ENCODE measurements at places on chromosomes 1 and 21.

GRCh38 chr1:93448983-93449804, 1.3 kb downstream of the FNBP1L start:
- DNase-seq, result peak; percentile 20

DNA sequence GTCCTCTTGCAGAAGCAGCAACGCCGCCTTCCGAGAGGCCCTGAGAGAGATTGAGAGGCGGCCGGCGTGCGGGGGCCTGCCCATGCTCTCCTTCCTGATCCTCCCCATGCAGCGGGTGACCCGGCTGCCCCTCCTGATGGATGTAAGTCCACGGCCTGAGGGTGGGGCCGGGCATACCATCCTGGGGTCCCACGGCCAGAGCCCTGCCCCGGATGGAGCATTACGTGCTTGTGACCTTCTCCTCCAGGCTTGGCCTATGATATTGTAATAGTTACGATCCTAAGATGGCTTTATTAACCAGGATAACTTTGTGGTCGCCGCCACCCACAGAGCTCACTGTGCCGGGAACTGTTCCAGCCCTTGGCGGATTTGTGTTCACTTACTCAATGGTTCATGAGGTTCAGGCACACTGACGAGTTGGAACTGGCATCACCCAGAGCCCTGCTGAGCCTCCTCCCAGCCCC, 18.9 kb downstream of the ARHGEF16 start:
- peak; percentile 86 for DNase-seq

DNA sequence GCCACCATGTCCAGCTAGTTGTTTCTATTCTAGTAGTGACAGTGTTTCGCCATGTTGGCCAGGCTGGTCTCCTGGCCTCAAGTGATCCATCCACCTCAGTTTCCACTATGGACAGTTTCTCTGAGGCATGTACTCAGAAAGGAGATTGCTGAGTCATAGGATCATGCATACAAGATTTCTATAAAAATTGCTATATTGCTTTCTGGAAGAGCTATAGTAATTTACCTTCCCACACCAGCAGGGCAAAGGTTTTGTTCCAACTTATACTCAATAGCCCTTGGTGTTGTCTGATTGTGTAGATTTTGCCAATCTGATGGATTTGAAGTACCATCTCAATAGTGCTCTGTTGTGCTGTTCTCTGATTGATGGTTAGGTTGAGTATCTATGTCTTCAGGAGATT, 15.6 kb upstream of the ATP1A1 start:
- DNase-seq, result no peak

DNA sequence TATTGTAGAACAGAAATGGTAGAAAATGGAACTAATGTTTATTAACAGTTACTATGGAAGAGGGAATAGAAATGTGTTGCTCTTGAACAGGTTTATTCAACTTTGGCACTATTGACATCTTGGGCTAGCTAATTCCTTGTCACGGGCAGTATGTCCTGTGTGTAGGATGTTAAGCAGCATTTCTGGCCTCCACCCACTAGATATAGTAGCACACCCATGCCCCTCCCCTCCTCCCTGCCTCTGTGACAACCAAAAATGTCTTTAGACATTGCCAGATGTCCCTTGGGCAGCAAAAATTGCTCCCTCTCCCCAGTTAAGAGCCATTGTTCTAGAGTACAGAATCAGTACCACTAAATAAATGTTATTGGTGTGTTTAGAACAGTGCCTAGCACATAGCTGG, 91.4 kb upstream of the TPTE start:
- DNase-seq, result no peak

- no peak for DNase-seq
Measured at GRCh38 chr1:167996266-167996665, 59.4 kb upstream of the MPC2 start.

DNA sequence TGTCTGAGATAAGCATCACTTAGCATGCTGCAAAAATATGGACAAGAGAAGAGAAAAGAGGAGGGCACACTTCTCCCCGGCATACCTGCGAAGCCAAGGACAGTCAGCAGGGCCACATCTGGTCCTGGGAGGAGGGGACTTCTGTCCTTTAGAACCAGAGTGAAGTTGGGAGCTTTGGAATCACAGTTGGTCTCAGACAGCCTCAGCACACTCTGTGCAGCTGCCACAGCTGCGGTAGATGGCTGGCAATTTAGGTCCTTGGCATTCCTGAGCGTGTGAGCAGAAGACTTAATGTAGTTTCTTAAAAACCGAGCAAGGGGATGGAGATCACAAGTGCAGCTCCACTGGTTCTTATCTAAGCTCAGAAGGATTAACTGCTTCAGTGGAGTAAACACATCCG, 32.3 kb downstream of the LRRC53 start:
- no peak for DNase-seq

GRCh38 chr1:234768569-234769283, 158.7 kb upstream of the IRF2BP2 start:
- DNase-seq, result no peak

- no peak for DNase-seq
Measured at GRCh38 chr1:23515905-23516304, 15.1 kb downstream of the E2F2 start.

DNA sequence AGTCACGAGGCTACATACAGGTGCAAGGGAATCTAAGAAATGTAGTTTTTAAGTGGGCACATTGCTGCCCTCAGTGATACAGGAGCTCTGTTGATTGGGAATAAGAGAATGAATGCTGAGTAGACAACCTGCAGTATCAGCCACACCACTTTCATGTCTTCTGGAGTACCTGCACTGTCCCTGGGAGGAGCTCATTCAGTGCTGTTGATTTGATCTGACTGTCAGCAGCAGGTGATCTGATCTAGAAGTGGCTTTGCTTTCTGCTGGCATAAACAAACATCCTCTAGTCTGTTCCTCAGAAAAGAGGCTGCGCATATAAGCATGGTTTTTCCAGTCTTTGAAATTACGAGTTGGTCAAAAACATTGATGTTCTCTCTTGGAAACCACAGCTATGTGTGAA, 35.5 kb upstream of the LRRC52 start:
- no peak for DNase-seq

DNA sequence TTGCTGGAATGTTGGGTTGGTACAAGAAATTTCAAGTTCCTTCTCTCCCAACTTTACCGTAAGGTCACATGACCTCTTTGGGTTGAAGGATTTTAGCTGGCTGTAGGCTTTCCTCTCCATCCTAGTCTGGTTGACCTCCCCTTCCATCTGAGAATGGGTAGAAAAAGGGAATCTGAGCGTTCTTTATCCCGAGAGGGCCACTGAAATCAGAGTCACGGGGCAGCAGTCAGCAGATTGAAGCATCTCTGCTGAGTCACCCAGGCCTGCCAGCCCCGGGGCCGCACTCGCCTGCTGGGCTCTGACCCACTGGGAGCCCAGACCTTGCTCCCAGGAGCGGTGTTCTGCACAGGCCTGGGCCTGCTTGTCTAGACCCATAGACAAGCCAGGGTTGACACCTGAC, 31.0 kb downstream of the TMCC2 start:
- DNase-seq, result no peak

GRCh38 chr1:181803421-181803820, 258.1 kb downstream of the ZNF648 start:
- no peak for DNase-seq

GRCh38 chr1:54047384-54048305, 5.4 kb downstream of the TMEM59 start:
- no peak for DNase-seq

DNA sequence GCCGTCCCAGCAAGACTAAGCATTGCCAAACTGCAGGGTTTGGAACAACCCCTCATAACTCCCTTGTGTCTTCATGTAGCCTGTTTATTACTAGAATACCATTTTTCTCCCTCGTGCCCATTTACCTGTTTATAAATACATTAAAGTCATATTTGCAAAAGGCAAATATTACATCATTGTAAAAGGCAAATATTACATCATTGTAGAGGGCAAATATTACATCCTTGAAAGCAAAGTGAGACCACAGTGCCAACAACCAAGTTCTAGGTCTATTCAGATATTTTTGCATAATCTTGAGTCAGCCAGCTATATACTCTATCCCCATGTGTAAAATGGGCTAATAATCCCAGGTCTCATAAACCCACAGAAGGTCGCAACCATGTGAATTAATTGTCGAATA, 11.4 kb upstream of the FAM163A start:
- DNase-seq, result no peak

DNA sequence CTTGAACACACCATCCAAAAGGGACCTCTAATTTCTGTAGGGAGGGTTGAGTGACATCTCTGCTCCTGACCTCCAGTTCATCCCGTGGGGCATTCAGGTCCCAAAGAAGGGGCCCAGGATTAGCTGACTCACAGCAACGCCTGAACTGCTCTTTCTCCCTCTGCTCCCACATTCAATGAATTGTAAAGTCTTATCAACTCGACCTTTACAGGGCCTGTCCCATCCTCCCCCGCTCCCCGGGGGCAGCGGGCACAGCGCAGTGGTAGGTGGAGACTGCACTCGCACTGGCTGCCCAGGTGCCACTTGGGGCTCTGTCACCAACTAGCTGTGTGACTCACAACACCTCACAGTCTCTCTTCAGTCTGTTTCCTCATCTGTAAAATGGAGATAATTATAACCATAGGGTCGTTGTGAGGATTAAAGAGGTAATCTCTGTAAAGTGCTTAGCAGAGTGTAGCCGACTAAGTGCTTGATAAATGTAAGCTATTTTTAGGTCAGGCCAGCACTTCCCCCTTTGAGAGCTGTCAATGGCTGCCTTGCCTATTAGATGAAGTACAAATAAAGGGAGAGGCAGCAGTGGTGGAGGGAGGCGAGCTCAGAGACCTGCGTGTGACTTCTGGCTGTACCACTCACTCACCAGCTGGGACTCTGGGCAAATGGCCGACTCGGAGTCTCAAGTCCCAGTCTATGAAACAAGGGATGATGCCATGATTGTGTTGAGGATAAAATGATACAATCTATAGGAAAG, 637 bp upstream of the MYBPHL start:
- DNase-seq, result no peak

GRCh38 chr1:110554871-110555801, 36.2 kb upstream of the KCNA10 start:
- DNase-seq, result no peak

DNA sequence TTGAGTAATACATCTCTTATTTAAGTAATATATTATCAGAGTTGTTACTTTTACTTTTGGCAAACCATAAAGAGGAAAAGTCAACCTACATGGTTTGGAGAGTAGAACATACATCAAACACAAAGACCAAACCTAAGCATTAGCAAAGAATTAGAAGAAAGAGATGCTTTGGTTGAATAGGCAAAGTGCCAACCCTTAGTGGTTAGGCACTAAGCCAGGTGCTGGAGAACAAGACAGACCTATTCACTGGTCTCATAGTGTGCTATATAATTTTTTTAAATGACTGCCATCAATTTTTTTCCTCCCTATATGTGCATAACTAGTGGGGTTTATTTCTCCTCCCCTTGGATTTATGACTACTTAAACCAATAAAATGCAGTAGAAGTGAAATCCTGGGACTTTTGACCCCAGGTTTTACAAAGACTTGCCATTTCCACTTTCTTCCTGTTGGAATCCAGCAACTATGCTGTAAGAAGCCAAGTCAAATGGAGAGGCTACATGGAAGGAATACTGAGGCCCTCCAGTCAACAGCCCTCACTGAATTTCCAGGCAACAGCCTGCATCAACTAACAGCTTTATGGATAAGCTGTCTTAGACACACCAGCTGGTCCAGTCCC, 69.8 kb upstream of the HAO2 start:
- peak; percentile 32 for DNase-seq

DNA sequence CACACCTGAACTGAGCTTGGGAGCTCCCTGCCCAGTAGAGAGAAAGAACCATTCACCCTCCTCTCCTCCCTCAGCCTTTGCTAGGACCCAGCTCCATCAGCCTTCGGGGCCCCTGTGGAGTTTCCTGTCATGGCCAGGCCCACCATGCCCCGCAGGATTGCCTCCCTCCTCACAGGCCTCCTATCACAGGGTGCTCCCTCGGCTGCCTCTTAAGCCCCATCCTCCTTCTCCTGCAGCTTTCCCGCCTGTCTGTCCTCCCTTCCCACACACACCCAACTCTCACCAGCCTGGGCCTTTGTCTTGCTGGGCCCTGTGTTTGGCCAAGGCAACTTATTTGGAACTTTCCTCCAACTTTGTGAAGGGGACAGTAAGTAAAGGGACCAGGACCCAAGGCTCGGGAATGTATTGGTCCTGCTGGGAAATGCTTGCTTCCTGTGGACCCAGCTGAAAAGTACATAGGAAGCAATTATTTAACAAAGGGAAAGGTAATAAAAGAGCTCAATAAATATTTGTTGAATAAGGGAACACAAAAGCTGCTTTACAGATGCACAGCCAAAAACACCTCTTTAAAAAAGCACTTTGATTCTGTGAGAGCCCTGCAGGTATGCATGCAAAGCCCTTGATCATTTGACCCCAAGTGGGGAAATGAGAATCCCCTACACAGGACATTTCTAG, 31.6 kb upstream of the TENT5C start:
- DNase-seq, result no peak

DNA sequence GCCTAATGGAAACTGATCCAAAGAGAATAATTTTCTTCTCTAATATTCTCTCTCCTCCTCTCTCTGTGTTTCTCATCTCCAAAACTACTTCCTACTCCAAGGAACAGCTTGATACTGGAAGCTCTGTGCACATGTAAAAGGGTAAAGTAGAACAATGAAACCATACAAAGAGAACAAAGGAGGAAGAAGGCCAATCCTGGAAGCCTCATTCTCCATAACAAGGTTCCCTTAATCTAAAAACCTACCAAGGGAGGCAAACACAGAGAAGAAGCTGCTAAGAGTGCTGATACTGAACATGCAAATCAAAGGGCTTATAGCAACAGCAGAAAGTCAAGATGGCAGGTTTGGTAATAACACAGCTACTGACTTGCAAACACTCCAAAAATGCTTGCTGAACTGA, 44.4 kb downstream of the SIPA1L2 start:
- no peak for DNase-seq

GRCh38 chr1:36097693-36098585, 9.2 kb downstream of the ADPRS start:
- DNase-seq, result no peak

DNA sequence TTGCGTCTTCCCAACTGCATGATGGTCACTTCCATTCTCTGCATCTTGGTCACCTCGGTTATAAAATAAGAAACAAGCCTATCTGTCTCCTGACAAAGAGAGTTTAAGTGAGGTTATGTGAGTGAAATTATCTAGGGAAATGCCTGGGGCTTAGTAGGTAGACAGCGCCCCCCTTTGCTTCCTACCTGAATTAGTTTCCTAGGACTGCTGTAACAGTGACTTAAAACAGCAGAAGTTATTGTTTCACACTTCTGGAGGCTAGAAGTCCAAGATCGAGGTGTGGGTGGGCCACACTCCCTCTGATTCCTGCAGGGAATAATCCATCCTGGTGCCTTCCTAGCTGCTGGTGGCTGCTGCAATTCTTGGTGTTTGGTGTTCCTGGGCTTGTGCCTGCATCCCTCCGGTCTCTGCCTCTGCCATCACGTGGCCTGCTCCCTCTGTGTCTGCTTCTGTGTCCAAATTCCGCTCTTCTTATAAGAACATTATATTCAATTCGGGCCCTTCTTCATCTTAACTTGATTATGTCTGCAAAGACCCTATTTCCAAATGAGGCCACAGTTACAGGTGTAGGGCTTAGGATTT, 92.6 kb downstream of the IGSF21 start:
- no peak for DNase-seq

- no peak for DNase-seq
Measured at GRCh38 chr21:38833117-38833516, 27.4 kb downstream of the ETS2 start.

GRCh38 chr21:15182731-15183130, 117.9 kb upstream of the NRIP1 start:
- no peak for DNase-seq

GRCh38 chr21:16597753-16598152, 868.0 kb downstream of the USP25 start:
- no peak for DNase-seq

Data from fibroblast of the conjunctiva (primary cell).